ENCODE measurements at places on chromosomes 3 and 15. TPM values are rescaled to one million over a fixed set of nuclear protein-coding genes. Genes with fewer than 3 reads are reported as not detected.

The STRA6 gene
- polyA plus RNA-seq: 8.4 TPM

The SCN11A gene
- not detected for polyA plus RNA-seq

The IGSF11 gene
- polyA plus RNA-seq: not detected

The SLC9C1 gene
- not detected for polyA plus RNA-seq

- DNase-seq: no peak
- peaks cover 2% of the 10 kb centered on the region for H3K27me3 ChIP-seq
- no peaks in the 10 kb centered on the region for H3K4me1 ChIP-seq
- no peak overlapping the region for H3K27ac ChIP-seq
- H3K4me3 ChIP-seq: no peak overlapping the region
- no peaks in the 10 kb centered on the region for H3K36me3 ChIP-seq
Observed at GRCh38 chr3:98027085-98027446, 8.0 kb downstream of the GABRR3 start.

DNA sequence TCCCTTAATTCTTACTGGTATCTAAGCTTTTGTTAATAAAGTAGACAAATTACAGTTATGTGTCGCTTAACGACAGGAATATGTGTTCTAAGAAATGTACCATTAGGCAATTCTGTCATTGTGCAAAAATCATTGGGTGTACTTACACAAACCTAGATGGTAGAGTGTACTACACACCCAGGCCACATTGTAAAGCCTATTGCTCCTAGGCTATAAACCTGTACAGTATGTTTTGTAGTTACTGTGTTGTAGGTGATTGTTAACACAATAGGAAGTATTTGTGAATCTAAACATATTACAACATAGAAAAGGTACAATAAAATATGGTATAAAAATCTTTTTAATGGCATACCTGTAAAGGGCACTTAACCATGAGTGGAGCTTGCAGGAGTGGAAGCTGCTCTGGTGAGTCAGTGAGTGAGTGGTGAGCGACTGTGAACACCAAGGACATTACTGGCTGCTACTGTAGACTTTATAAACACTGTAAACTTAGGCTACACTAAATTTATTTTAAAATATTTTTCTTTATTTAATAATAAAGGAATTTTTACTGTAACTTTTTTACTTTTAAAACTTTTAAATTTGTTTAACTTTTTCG lies 47.4 kb downstream of the FSIP1 start:
- no peak for DNase-seq
- no peak overlapping the region for H3K4me3 ChIP-seq
- H3K27ac ChIP-seq: no peak overlapping the region
- H3K4me1 ChIP-seq: no peaks in the 10 kb centered on the region

GRCh38 chr3:105140899-105141367 lies 225.8 kb upstream of the ALCAM start:
- H3K4me3 ChIP-seq: no peak overlapping the region
- no peak for DNase-seq
- H3K27ac ChIP-seq: no peak overlapping the region
- no peaks in the 10 kb centered on the region for H3K36me3 ChIP-seq
- no peaks in the 10 kb centered on the region for H3K27me3 ChIP-seq

- no peaks in the 10 kb centered on the region for H3K27me3 ChIP-seq
- H3K36me3 ChIP-seq: no peaks in the 10 kb centered on the region
- H3K4me3 ChIP-seq: no peak overlapping the region
- H3K27ac ChIP-seq: no peak overlapping the region
- peaks cover 13% of the 10 kb centered on the region for H3K4me1 ChIP-seq
- DNase-seq: peak; percentile 48
Observed at GRCh38 chr3:122942937-122943827, 84.4 kb downstream of the SEMA5B start.

- no peaks in the 10 kb centered on the region for H3K4me1 ChIP-seq
- no peak overlapping the region for H3K4me3 ChIP-seq
- H3K27ac ChIP-seq: no peak overlapping the region
- H3K27me3 ChIP-seq: no peaks in the 10 kb centered on the region
- no peaks in the 10 kb centered on the region for H3K36me3 ChIP-seq
Observed at GRCh38 chr15:42042602-42043400, 22.0 kb upstream of the PLA2G4E start.

- H3K4me1 ChIP-seq: no peaks in the 10 kb centered on the region
- H3K36me3 ChIP-seq: no peaks in the 10 kb centered on the region
- no peak overlapping the region for H3K27ac ChIP-seq
Observed at GRCh38 chr3:189498995-189499704, 132.0 kb upstream of the TP63 start.

GRCh38 chr15:33547876-33548275 lies 237.1 kb downstream of the RYR3 start:
- no peaks in the 10 kb centered on the region for H3K4me1 ChIP-seq
- H3K27ac ChIP-seq: no peak overlapping the region
- peak; percentile 33 for DNase-seq
